ENCODE measurements at places on chromosomes 5 and 9.

DNA sequence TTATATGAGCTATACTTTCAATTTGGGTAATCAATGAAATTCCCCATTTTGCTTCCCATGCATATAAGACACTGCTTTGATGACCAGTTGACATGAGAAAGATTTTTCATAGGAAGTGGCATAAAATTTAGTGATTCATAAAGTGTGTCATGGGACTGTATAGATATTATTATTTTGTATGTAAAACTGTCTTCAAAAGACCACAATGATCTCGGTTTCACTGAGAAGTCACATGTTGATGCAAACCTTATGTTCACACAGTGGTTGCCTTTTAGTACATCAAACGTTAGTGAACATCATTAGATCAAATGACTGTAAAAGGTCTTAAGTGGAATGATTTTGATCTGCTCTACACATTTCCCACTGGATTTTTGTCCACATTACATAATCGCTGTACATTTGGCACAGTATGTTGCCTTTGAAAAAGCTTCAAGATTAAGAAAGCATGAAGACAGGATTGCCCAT lies 349.2 kb upstream of the MEF2C start:
- DNase-seq = no peak

DNA sequence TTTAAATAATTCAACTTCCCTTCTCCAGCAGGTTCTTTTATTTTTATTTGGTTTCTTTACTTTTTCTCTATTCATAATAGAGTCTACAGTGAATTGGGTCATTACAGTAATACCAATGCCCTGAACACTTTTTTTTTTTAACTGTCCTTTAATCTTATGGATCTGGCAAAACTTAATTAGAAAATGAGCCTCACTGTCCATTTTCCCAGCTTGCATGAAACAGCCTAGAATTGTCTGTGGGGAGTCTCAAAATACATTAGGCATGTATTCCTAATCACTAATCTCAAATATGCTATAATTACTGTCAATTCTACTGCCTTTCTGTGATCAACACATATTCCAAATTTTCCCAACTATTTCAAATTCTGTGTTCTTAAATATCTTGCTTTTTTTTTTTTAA lies 406.8 kb downstream of the ANXA1 start:
- DNase-seq = no peak

- no peak for DNase-seq
These were observed 43.0 kb downstream of the FXN start for GRCh38 chr9:69078581-69078980.

- no peak for DNase-seq
These were observed 22.0 kb upstream of the SCGB3A1 start for GRCh38 chr5:180613188-180613813.

- DNase-seq = no peak
These were observed at the start of gene CDH9 for GRCh38 chr5:27038476-27038875. Gene CDH9, minus strand, starts transcription at chr5:27038586. Its CDS starts 50,253 bp downstream, at chr5:26988333.

DNA sequence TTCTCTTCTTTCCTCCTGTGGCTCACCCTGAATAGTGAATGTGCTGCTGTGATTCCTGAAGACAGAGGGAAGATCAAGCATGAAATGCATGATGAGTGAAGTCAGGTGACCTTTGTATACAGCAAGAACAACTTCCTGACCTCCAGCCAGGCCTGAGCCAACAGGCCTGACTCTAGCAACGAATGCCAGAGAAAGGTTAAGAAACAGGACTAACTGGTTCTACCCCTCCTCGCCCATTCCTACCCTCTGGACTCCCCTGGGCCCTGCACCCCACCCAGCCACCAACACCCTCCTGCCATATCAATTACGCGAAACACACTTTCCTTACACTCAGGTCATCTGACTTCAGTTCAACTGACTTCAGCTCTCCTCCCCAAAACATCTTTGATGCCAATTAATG lies 4.9 kb downstream of the SUSD1 start:
- DNase-seq = no peak

GRCh38 chr9:93663877-93664548 lies 87.6 kb downstream of the PHF2 start:
- no peak for DNase-seq

GRCh38 chr5:83485842-83486241 lies 14.3 kb downstream of the VCAN start:
- no peak for DNase-seq

DNA sequence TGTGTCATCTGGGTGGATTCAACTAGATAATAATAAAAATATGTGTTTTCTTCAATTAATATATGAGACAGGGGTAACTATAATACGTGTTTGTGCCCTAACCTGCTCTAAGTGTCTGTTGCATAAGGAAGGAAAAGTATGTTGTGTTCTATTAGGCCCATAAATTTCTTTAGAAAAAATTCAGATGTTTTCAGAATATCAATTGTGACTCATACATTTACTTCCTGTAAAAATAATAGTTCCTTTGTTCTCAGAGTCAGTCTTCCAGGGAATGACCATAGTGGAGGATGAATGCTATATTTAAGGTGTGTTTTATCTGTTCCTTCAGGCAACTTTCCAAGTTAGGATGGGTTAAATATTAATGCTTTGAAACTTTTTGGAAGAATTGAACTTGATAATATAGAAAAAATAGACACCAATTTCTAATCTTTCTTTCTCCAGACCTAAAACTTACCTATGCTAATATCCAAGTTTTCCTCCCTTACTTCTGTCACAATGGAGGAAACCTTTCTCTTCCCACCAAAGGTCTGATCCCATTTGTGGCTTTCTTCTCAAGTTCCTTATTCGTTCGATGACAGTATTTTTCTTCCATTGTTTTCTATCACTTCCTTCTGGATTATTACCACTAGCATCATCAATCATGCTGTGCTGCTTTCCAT lies 49.9 kb downstream of the ISL1 start:
- no peak for DNase-seq

DNA sequence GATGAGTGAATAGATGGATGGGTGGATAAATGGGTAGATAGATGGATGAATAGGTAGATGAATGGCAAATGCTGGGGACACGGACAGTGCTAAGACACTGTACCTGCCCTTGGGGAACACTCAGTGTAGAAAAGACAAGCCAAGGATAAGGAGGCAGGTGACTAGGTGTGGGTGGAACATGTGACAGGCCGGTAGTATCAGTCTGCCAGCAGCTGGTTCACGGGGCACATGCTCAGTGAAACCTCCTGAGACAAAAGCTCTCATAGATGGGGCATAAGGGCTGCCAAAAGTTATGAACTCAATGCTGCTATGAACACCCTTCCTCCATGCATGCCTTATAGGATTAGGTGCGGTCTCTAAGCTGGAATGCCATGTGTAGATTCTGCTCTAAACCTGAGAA lies 71.0 kb downstream of the C5orf15 start:
- DNase-seq = no peak

- no peak for DNase-seq
These were observed 2.0 kb downstream of the CTNNAL1 start for GRCh38 chr9:109011231-109011671.

DNA sequence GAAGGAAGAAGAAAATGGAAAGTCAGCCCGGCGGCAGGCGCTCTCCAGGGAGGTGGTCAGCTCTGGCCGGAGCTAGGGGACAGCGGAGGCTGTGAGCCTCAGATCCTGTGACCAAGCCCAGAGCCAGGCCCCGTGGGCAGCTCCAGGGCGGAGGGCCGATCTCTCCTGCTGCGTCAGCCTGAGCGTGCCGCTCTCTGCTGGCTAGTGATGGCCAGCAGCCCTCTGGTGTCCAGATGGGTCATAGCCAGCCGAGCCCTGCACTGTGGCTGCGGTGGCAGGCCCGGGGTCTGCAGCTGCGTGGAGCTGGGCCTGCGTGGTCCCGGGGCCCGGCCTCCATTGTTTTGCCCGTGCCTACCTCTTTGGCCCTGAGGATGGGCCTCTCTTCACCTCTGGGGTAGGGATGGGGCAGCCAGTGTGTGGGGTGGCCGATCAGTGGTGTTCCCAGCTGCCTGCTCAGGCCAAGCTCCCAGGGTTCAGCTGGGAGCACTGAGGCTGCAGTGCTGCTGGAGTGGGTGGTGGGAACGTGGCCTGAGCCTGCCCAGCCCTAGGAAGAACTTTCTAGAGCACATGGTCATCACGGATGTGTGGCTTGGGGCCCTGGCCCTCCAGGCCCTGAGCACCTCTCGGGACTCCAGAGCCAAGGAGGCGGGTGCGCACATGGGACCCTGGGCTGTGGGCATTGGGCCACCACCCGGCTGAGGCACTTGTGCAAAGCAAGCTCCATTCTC lies 17.1 kb upstream of the NRARP start:
- DNase-seq = no peak

- DNase-seq = no peak
These were observed 130.4 kb upstream of the RASA1 start for GRCh38 chr5:87137283-87137682.

DNA sequence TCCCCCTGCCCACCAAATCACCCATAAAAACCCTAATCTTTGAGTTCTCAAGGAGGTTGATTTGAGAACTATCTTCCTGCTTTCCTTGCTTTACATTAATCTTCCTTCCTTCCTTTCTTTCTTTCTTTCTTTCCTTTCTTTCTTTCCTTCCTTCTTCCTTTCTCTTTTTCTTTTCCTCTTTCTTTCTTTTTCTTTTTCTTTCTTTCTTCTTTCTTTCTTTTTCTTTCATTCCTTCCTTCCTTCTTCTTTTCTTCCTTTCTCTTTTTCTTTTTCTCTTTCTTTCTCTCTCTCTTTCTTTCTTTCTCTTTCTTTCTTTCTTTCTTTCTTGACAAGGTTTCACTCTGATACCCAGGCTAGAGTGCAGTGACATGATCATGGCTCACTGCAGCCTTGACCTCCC lies 67.3 kb upstream of the CEMIP2 start:
- no peak for DNase-seq

DNA sequence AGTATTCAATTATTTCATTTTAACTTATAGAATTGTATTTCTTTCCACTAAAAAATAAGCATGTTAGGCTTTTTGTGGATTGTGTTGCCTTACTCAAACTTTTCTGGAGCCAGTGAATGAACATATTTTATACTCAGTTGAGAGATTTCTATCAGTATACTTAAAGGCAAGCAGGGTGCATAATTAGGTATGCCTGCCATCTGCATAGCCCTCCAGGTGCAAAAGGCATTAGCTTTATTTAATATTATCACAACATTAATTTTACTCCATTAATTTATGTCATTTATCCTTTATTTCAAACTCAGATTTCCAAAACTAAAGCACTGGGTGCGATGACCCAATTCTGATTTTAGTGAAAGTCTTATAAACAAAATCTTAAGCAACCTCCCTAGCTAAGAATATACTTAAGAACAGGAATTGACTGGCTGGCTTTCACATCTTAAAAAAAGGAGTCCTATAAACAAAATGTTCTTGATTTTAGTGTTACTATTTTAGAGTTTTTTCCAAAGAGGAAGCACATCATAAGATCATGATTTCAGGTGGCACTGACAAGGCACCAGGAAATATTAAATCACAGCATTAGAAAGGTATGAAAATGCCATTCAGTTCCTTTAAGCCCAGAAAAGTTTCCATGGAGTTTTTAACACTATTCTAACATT lies 178.4 kb downstream of the MPDZ start:
- DNase-seq = no peak

- DNase-seq = no peak
These were observed 982.5 kb downstream of the TLE4 start for GRCh38 chr9:80554301-80554700.

DNA sequence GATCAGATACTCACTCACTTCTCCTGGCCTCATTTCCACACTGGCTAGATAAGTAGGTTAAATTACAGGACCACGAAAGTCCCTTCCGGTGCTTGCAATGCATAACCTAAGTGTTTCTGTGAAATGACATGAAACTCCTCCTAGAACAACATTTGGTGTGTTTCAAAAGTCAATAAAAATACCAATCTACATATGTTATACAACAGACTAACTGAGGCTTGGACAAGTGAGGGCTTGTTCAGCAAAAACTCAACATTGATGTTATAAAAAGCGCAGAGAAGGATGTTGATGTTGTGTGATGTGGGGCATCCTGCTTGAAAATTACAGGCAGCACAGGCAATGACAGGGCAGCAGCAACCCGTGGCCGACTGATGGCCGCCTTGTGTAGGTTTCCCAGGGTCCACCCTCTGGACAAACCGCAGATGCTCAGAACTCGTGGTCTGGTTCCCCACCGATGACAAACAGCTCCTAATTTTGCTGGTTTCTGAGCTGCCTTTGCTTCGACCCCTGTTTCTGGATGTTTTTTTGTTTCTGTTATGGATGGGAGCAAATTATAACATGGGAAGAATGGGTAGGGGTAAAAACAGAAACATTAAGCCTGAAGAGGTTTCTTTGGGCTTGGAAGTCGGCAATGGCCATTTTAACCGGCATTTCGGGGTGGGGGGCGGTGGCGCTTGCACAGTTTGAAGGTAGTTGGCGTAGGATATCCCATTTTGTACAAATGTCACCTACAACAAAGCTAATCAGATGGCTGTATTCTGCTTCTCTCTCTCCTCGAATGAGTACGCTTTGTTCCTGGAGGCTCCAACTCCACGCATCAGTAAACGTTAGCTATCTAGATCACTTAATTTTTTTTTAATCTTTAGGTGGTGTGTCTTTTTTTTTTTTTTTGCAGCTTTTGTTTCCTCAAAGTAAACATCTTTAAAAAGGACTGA lies 116.1 kb downstream of the PDZD2 start:
- DNase-seq = no peak

DNA sequence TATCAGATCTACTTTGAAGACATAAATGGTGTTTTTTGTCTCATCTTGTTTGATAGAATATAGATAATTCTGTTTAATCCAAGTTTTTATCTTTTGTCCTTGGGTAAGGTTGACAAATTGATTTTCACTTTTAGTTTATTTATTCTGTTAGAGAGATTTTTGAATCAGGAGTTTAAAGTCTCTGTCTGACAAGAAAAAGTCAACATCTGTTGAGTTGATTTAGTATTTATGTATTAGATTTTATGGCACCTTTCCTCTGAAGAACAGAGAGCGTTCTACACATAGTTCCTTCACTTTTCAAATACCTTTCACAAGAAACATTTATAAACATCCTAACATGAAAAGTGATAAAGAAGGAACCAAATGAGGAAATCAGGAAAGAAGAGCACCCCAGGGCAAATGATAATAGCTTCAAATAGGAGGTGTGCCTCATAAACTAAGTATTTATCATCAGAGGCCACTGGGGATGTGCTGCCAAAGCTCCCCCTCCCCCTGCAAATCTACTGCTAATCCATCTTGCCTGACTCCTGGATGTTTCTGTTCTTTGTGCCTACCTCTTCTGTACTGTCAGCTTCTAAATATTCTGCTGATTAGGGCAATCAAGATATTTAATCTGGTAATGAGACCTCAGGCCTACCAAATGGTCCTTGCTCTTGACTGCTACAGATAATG lies 457.7 kb upstream of the CHD1 start:
- DNase-seq = no peak

- DNase-seq = no peak
These were observed 112.2 kb upstream of the HAND1 start for GRCh38 chr5:154590093-154590724.

DNA sequence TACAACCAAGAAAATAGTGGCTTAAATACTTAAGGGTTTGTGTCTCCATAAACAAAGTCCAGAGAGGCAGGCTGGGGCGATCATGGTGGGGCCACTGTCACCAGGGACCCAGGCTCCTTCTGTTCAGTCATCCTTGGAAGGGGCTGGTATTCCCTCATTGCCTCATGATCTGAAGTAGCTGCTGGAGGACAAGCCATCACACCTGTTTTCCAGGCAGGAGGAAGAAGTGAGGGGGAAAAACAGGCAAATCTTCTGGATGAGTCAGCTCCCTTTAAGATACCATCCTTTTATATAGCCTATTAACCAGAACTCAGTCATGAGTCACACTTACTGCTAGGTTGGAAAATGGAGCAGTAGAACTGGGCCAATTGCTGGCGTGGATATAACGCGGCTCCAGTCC lies 92.3 kb downstream of the DAP start:
- DNase-seq = no peak

GRCh38 chr5:150307617-150308426 lies 5.1 kb upstream of the ARSI start:
- DNase-seq = no peak

GRCh38 chr9:129227843-129228189 lies 49.8 kb upstream of the IER5L start:
- DNase-seq = no peak
